Right cardiac atrium (tissue), 5 donors: ENCODE measurements at places on chromosomes 5 and 9. TPM values are rescaled to one million over a fixed set of nuclear protein-coding genes. Genes with fewer than 3 reads are reported as not detected.

GRCh38 chr5:140351609-140352334, 5.4 kb upstream of the HBEGF start:
- DNase-seq, result no peak

DNA sequence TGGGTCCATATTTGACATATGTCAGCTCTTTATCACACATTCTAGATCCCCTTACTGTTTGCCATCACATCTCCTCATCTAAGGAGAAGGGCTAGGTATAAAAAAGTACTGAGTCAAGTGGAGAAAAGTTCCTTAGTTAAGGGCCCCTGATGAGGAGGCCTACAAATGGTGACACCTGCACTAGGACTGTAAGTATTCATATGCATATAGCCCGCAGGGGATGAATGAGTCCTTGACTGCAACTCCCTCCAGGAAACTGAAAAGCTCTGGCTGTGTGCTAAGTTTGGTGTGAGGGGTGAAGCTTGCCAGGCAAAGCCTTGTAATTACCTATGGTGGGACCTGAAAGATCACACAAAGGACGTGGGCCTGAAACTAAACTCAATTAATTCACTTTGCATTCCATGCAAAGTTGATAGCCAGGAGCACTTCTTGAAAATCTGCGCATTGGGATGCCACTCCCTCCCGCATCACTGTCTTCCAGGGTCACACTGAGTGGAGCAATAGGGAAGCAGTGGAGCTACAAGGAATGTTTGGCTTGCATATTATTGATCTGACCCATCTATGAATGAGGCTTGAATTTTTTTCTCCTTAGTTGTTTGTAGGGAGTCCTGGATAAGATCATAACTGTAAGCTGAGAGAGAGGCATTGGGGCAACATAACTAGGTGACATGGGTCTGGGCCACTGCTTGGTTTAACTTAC, 11.9 kb upstream of the EQTN start:
- DNase-seq, result no peak

GRCh38 chr5:58114324-58114723, 345.6 kb downstream of the PLK2 start:
- no peak for DNase-seq

DNA sequence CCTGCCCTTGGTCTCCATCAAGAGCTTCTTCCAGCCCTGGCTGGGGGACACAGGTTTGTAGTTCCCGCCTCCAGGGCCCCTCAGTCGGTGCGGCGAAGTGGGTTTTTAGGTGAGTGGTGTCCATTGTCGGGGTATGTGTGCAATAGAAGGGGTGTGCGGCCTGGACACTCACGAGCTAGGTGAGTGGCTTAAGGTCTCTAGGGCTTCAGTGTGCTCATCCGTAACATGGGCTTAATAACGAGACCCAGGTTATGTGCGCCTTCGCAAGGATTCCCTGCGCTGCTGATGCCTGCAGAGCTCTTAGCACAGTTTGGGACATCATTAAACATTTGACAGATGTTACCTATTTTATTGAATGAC, 656 bp downstream of the CEP78 start:
- DNase-seq, result no peak

GRCh38 chr5:101159006-101159405, 255.9 kb upstream of the ST8SIA4 start:
- DNase-seq, result no peak

GRCh38 chr9:21029661-21030060, 1.8 kb downstream of the HACD4 start:
- no peak for DNase-seq

Gene CDX1
- 0.09 TPM for polyA plus RNA-seq

Gene DIPK1B
- 42.7 TPM for polyA plus RNA-seq
